Ovary (tissue), 10 donors: ENCODE measurements at places on chromosomes 5 and 9. TPM values are rescaled to one million over a fixed set of nuclear protein-coding genes. Genes with fewer than 3 reads are reported as not detected.

SMIM32 gene
- not detected for total RNA-seq

GRCh38 chr5:81213070-81213469 lies 20.1 kb upstream of the CKMT2 start:
- DNase-seq = no peak
- no peaks in the 10 kb centered on the region for H3K4me1 ChIP-seq
- no peaks in the 10 kb centered on the region for H3K36me3 ChIP-seq
- no peak overlapping the region for H3K27ac ChIP-seq

SPINK7 gene
- total RNA-seq = not detected

ADGRD2 gene
- total RNA-seq = not detected

DNA sequence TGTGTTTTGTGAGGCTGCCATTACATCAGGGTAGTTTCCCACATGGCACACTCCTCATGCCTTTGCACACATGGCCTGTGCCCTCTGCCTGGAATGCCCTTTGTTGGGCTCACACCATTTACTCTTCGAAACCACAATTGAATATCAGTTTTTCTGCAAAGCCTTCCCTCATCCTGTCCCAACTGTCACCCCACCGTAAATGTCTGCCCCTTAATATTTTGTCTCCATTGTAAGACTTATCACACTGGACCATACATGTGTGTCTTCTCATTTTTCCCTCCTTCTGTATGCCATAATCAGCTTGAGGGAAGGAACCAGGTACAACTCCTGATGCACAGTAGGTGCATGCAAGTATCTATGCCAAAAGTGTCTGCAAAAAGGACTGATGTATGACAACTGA lies 62.7 kb upstream of the TMEM252 start:
- no peaks in the 10 kb centered on the region for H3K27me3 ChIP-seq
- no peak for DNase-seq
- no peaks in the 10 kb centered on the region for H3K4me1 ChIP-seq
- no peak overlapping the region for H3K4me3 ChIP-seq
- H3K27ac ChIP-seq = no peak overlapping the region

GRCh38 chr9:16121601-16122286 lies 568.9 kb downstream of the CCDC171 start:
- H3K4me3 ChIP-seq = no peak overlapping the region
- no peaks in the 10 kb centered on the region for H3K36me3 ChIP-seq
- no peak overlapping the region for H3K27ac ChIP-seq
- H3K27me3 ChIP-seq = no peaks in the 10 kb centered on the region

- H3K36me3 ChIP-seq = no peaks in the 10 kb centered on the region
- DNase-seq = no peak
- no peaks in the 10 kb centered on the region for H3K27me3 ChIP-seq
- no peaks in the 10 kb centered on the region for H3K4me1 ChIP-seq
- H3K27ac ChIP-seq = no peak overlapping the region
These were observed 31.4 kb downstream of the CHSY3 start for GRCh38 chr5:129935626-129936025.

DNA sequence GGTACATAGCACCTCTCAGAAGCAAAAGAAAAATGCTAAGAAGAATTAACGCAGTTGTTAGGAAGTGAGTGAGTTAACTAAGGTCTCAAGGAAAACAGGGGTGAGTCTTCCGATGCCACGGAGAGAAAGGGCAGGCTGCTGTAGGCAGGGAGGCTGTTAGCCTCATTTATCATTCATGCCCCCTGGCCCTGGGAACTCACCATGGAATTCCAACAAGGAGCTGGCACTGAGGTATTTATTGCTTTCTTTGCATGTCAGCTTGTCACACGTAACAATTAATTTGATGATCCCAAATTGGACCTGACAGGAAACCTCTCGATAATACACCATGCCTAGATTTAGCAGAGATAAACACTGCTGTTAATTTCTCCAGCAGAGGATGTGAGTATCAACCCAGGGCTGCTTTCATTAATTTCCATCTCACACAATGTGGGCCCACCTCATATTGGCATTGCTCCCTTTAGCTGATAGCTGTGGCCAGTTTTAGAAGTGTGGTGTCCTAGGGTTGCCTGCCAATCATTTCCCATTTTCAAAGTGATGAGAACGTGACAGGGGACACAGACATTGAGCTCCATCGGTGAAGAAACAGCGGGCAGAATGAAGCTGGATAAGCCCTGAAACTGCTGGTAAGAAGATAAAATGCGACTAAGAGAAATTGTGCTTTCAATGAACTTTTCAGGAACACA lies 45.3 kb downstream of the DAP start:
- no peaks in the 10 kb centered on the region for H3K36me3 ChIP-seq
- H3K4me1 ChIP-seq = no peaks in the 10 kb centered on the region
- no peak overlapping the region for H3K4me3 ChIP-seq
- DNase-seq = no peak
- H3K27ac ChIP-seq = no peak overlapping the region

GLDC gene
- total RNA-seq = 4.3 TPM

DNA sequence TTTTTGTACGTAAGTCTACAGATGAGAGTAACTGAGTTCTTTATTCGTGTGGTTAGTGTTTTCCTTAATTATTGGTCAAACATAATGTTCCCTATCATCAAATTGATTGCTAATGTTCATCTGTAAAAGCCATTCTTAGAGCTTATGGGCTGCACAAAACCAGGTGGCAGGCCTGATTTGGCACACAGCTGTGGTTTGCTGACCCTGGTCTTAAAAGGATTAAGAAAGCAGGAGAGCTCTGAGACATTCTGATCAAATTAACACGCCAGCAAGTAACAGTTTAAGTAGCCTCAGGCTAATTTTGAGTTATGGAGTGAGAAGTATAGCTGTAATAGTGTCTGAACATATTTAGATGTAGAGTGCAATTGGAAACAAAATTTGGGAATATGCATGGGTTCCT lies 63.2 kb downstream of the PRR16 start:
- H3K27me3 ChIP-seq = no peaks in the 10 kb centered on the region
- no peak overlapping the region for H3K27ac ChIP-seq
- H3K36me3 ChIP-seq = no peaks in the 10 kb centered on the region
- no peak for DNase-seq
- peaks cover 1% of the 10 kb centered on the region for H3K4me1 ChIP-seq

FASTKD3 gene
- 10.8 TPM for total RNA-seq
